Fibroblast of lung (primary cell): ENCODE measurements at places on chromosomes 1 and 21.

DNA sequence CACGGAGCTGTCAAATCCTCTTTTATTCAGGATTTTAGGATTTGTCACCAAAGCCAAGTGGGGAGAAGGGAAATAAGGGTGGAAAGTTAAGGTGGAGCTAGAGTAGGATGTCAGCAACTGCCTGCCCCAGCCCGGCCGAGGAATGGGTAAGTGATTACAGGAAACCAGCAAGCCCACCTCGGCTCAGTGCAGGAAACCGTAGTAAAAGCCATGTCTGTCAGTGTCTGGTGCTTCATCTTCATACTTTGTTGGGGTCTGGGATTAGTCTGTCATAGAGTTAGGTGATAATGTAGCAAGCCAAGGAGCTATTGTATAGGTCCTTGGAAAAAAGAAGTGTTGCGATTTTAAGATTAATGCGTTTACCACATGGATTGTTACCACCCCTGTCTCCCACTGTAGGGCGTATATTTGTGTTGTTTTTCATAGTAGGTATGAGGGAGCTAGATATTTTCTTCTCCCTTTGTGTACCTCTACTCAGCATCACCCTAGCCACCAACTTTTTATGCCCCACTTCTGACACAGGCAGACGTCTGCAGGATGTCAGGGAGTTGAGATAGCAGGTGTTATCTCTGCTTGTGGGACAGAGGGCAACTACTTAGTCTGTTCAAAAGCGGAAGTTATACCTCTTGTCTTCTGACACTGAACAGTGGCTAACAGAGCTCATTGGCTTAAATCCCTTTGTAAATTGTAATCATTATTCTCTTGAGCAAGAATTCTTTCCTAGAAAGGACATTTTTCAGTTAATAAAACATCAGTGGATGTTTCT, 253.7 kb downstream of the HHAT start:
- no peak for DNase-seq

GRCh38 chr1:202501281-202501680, 152.8 kb downstream of the PPP1R12B start:
- peak; percentile 31 for DNase-seq

DNA sequence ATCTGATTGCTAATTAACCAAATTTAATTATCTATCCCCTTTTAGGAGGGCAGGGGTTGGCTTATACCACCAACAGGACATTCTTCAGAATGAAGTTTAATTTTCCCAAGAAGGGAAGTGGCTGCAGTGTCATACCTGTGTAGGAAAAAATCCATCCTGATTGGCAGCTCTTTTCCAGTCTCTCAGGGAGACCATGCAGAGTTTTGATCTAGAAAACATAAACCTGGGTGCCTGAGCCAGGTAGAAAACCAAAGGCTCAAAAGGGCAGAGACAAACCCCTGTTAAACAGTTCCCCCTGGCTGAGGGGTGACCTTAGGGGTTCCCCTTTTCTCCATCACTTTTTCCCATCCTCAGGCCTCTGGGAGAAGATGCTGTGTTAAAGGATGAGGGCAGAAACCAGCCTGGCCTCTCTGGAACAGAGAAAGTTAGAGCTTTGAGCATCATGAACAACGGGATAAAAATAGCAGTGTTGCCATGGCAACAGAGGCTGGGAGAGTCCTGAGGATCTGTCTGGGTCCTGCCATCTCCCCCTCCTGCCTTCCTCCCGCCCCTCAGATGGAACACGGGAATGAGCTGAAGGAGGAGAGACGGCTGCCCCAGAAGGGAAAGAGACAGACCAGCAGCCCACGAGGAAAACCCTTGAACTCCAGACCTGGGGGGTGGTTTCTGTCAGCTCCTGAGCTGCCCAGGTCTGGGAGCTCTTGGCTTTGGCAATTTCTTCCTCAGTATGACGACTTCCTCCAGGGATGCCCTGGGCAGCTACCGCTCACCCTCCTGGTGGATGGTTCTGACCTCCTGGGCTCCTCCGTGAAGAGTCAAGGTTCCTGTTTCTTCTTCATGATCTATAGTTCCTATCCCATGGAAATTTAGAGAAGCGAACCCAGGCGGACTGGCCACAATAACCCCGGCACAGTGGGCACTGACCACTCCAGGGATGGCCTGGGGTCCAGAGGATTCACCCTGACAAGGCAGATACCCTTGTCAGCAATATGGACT, 14.0 kb upstream of the LEMD1 start:
- no peak for DNase-seq

DNA sequence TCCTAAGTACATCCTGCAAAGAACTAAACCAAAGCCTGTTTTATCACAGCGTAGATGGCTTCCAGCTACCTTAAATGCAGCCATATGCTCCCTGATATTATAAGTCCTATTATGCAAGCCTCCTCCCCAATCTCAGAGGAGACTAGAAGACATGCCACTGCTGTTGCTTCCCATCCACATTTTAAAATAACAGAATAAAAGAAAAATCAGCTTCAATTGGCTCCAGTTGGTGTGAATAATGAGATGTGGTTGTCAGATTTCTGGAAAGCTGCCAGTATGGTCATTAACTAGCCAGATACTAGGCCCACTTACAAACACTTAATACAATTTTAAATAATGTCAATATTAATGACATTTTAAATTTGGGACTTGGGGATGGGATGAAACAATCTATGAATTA, 25.7 kb downstream of the WARS2 start:
- DNase-seq: no peak

- no peak for DNase-seq
Observed at GRCh38 chr1:81950037-81950436, 149.3 kb downstream of the ADGRL2 start.

DNA sequence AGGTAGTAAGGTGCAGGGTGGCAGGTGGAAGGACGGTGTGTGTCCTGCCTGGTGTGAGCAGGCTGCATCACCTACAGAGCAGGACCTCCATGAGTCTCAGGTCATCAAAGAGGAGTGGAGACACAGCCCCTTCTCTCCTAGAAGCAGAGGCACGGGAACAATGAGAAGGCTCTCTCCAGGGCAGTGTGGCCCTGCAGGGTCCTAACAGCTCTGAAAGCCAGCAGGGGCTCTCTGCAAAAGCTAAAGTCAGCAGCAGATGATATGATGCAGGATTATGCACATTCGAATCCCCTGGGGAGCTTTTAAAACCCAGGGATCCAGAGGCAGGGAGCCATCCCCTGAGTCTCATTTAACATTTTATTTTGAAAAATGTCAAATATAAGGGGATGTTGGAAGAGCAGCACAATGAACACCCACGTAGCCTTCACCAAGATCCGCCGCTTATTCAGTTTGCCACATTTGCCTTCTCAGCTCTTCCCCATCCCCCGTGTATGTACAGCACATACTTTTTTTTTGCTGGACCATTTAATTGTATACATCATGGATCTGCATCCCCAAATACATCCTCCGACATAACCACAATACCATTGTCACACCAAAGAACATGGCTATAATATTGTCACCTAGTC, 88.1 kb downstream of the CNIH3 start:
- DNase-seq: no peak

- no peak for DNase-seq
Observed at GRCh38 chr1:247175458-247175857, 3.6 kb upstream of the ZNF124 start.

- DNase-seq: peak; percentile 27
Observed at GRCh38 chr1:221637641-221638041, 104.2 kb downstream of the DUSP10 start.

- DNase-seq: peak; percentile 18
Observed at GRCh38 chr1:153919876-153920852, 2.6 kb downstream of the GATAD2B start.

GRCh38 chr1:12333036-12333785, 103.4 kb downstream of the VPS13D start:
- no peak for DNase-seq

DNA sequence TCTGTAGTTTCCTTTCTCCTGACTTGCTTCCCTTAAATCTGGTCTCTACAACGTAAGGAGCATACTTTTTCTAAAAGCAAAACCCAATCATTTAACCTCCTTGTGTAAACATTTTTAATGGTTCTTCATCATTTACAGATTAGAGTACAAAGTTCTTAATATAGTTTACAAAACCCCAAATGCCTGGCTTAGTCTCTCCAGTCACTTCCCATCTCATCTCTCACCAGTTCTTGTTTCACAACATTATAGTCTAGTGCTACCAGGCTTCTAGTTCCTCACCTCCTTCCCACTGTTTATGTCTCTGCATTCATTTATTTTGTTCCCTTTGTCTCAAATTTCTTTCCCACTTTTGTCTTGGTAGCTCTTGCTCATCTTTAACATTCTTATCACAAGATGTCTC, 168.4 kb downstream of the FASLG start:
- DNase-seq: no peak
